ENCODE measurements at places on chromosomes 12 and 14.

GRCh38 chr14:100662879-100663760 lies 63.6 kb upstream of the DLK1 start:
- peak; percentile 79 for DNase-seq

DNA sequence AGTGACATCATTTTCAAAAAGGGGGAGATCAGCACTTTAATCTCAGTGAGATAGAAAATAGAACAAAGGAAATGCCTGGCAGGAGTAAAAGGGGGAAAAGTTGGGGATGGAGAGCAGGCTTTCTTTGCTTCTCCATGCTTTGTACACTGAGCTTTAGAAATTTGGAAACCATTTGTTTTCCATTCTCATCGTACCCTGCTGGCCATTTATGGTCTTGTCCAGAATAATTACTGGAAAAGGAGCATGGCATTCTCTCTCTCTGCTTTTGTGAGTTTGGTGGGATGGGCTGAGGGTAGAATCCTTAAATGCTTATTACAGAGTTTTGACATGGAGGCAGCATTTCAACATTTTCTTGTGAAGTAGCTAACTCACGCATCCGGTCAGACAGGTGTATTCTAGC lies 104.4 kb upstream of the FLRT2 start:
- no peak for DNase-seq

DNA sequence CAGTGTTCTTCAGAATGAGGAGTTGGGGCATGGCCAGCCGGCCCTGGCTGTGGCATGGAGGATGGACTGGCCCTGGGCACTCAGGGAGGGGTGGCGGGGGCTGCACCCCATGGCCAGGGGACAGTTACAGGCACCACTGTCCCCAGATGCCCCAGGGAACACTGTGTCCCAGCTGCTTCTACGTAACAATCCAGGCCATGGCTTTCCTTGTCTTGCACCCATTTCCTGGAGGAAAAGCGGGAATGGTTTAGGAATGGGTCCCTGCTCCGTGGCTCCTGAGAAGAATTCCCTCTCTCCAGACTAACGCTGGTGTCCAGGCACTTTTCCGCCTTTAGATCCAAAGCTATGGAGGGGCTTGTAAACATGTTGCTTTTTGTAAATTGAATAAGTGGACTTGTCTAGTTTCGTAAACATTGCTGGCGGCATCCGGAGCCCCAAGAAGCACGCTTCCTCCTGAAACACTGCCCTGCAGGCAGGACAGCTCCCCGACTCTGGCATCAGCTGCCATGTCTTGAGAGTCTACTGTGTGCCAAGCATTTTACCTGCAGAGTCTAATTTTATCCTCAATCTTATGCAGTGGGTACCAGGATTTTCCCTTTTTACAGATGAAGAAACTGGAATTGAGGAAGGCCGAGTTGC lies 238.3 kb downstream of the SLC41A2 start:
- no peak for DNase-seq

DNA sequence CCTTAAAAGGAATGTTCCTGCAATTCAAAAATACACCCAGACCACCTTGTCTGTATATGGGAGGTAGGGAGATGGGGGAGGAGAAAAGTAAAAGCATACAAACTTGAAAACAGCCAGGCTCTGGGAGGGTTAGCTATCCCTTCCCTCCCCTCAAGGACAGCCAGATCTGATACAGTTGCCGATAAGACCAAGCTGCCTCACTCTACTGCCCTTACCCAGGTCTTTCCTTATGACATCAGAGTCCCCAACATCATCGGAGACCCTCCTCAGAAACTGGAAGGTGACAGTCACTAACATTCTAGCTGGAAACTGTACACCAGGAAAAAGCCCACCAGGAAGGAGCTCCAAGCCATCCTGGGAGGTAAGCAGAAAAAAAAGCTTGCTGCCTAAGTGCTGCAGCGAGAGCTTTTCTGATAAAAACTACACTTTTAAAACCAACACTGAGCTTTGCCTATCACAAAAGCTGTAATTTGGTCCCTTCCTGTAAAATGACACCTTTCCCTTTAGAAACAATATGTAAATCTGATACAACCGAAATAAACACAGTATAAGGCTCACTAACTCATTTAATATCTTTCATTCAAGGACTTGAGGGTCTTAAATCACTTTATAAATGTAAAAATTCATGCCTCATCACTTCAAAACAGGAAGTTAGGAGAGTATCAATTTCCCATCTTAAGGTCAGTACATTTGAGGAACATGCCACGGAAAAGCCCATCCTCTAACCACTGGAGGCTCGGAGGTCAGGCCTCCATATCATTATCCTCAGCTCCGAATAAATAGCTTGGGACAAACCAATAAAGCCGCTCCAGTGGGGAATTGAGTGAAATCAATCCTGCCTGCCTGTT lies 20.4 kb upstream of the PLEKHH1 start:
- no peak for DNase-seq

- DNase-seq, result no peak
These were observed 200.1 kb downstream of the TMTC2 start for GRCh38 chr12:82886671-82887340.

Measured in stimulated activated CD8-positive, alpha-beta memory T cell treated with anti-CD3 and anti-CD28 coated beads, Interleukin-4, amount 100 ng/mL, for 48 hours (primary cell).